ENCODE measurements at places on chromosomes 5 and 9. TPM values are rescaled to one million over a fixed set of nuclear protein-coding genes. Genes with fewer than 3 reads are reported as not detected.

SPINK4 gene
- not detected for total RNA-seq

FIBCD1 gene
- total RNA-seq: not detected

GABRG2 gene
- not detected for total RNA-seq

PCDHB5 gene
- total RNA-seq: 3.1 TPM

SV2C gene
- total RNA-seq: under 0.01 TPM
